ENCODE measurements at places on chromosomes 6 and 20.

- no peak for DNase-seq
Measured at GRCh38 chr6:163945808-163946207, 531.3 kb downstream of the QKI start.

GRCh38 chr20:8187740-8188139 is 55.7 kb downstream of the PLCB1 start:
- DNase-seq = no peak

DNA sequence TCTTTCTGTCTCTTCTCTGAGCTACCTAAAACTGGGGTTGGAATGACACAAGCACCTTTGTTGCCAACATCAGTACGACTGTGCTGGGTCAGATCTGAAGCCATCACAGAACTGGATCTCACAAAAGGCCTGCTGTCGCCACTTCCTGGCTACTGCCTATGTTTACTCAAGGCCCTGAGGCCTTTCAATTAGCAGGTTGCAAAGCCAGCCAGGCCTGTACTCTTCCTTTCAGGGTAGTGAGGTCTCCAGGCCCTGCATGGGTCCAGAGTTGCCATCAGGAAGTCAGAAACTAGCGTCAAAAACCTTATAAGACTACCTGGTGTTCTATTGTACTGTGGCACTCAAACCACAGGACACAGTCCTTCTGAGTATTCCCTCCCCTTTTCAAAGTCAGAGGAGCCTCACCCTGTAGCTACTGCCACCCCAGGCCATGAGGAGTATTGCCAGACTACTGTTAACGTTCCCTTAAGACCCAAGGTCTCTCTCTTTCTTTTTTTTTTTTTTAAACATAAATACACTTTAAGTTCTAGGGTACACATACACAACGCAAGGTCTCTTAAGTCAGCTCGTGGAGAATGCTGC is 937.4 kb upstream of the GJE1 start:
- DNase-seq = no peak

GRCh38 chr20:14497004-14497403 is 159.6 kb upstream of the FLRT3 start:
- no peak for DNase-seq

GRCh38 chr6:130755368-130756034 is 71.7 kb upstream of the SMLR1 start:
- no peak for DNase-seq

- DNase-seq = no peak
Measured at GRCh38 chr6:36728289-36729160, 30.9 kb downstream of the RAB44 start.

- DNase-seq = peak; percentile 72
Measured at GRCh38 chr6:7535498-7535897, 6.0 kb upstream of the DSP start.
